ENCODE measurements at places on chromosomes 7 and 10.

- no peak for DNase-seq
Observed at GRCh38 chr10:114061789-114062188, 18.1 kb downstream of the ADRB1 start.

GRCh38 chr7:12211054-12211710 lies at the start of gene TMEM106B:
Gene TMEM106B (plus strand): TSS chr7:12211294. CDS start chr7:12214811, 3,517 bp downstream.
- peak; percentile 92 for DNase-seq

- DNase-seq = no peak
Observed at GRCh38 chr7:107012691-107013090, 31.8 kb upstream of the PRKAR2B start.

DNA sequence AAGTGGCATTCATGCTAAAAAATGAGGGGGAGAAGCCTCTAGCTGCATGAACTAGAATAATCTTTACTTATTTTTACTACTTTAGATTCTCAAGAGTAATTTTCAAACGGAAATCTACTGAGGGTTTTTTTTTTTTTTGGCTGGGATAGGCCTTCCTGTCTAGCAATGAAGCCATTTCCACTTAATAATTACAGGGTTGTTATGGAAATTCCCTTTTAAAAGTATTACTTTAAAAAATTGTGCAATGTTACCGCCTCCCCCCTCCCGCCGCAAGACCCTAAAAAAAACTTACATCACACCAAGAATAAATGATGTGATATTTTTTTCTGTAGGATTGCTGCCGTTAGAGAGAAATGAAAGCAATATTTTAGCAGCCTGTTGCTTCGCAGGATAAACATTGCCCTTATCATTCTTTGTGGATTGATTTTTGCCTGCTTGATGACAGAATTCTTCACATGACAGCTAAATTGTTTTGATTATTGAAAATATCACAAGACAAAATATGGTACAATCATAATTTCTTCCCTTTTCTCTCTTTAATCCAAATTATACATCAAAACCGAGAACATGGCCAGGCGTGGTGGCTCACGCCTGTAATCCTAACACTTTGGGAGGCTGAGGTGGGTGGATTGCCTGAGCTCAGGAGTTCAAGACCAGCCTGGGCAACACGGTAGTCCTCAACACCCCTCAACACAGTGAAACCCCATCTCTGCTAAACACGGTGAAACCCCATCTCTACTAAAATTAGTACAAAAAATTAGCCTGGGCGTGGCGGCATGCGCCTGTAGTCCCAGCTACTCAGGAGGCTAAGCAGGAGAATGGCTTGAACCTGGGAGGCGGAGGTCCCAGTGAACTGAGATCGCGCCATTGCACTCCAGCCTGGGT lies 32.8 kb downstream of the ARL4A start:
- DNase-seq = no peak

DNA sequence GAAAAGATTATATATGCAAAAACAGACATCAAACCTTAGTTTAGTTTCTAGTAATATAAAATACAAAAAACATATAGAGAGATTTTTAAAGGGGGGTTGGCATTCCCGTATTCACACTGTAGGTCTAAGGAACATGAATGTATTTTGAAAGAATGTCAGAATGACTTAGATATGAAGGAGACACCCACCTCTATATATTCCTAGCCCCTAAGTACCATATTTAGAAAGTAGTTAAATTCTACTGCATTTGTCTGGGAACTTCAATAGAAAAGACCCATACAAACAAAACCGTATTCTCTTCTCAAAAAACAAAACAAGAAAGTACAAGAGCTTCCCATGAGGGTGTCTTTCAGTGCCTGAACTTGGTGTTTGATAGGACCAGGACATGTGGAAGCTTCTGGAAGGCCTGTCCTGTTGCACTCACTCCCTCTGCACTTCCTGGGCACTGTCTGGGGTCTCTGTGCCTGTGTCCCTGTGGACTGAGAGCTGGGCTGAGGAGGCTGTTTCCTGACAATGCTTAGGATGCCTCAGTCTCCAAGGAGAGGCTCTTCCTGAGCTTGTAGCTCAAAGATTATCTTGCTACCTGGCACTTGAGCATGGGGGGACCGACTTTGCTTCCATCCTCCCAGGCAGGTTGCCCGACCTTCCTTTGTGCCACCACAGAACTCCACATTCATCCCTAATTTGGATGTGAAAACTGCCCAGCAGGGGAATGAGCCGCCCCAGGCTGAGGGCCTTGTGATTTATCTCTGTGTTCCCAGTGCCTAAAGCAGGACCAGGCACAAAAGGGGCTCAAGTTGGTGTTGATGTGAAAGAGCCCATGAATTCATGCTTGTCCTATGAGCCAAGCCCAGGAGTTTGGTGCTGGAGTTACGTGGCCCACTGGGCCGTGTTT lies 44.4 kb upstream of the KLF6 start:
- DNase-seq = no peak

- no peak for DNase-seq
Observed at GRCh38 chr10:131533846-131534526, 222.5 kb upstream of the TCERG1L start.

DNA sequence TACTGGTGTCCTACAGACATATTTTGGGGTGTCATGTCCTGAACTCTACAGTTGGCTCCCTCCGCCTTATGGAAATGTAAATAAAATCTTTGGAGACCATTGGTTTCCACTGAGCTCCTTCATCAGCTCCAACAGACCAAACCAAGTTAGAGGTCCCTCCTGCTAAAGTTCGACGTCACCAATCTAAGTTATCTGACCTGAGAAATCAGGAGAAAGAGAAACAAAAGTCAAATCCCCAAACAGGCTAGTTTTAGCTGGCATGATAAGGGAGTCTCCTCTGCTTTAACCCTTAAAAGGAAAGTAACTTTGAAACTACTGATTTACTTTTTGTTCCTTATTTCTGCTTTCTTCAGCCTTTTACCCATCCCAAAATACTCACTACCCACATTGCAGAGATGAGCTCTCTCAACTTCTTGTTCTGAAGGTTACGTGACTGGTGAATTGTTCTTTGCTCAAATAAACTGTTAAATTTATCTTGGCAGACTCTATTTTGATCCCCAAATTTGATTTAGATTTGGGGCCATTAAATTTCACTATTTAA lies 39.9 kb downstream of the AVL9 start:
- no peak for DNase-seq

DNA sequence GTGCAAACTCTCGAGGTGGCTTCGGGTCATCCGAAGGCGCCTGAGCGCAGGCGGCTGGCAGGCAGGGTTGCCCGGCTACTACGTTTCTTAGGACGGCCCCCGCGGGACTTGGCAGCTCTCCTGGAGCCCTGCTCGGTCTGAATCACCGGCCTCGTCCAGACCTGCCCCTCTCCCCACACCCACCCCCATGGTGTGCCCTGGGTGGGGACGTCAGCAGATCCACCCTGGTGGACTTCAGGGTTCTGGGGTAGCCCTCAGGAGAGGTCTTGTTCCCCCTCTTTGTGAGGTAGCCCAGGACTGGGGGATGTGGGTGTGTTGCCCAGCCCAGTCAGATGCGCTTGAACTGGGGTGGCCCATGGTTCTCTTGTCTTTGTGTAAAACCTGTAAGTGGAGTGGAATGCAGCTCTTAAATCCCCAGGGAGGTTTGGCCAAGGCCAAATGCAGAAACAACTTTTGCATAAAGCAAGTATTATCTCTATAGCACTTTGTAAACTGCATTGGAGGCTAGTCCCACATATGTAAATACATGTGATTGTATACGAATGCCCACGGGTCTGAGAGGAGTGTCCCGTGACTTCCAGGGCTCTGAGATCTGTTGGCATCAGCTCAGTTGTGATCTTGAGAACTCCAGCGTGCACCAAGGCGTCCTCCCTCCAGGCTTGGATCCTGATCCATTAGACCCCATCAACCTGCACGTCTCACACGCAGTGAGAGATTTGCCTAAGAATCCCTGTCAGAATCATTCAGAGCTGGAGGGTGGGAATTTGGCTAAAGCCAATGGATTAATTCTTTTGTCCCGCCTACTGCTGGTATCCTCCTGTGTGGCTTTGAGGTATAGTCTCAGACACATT lies 1.8 kb downstream of the PFKFB3 start:
- DNase-seq = no peak

DNA sequence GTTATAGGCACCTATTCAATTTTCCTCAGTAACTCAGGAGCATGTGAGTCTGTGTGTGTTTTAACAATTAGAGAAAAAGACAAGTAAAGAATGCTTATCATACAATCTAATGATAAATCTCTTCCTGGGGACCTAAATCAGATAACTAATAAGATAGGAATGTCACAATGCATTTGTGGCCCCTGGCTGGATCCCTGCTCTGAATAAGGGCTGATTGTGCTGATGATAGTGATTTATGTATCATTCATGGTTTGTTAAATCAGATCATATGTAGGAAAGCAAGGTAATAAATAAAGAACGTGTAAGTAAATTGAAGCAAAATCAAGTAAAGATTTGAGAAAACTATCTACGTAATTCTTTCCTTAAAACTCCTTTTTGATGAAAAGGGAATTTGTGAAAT lies 145.9 kb downstream of the C7orf25 start:
- DNase-seq = no peak

DNA sequence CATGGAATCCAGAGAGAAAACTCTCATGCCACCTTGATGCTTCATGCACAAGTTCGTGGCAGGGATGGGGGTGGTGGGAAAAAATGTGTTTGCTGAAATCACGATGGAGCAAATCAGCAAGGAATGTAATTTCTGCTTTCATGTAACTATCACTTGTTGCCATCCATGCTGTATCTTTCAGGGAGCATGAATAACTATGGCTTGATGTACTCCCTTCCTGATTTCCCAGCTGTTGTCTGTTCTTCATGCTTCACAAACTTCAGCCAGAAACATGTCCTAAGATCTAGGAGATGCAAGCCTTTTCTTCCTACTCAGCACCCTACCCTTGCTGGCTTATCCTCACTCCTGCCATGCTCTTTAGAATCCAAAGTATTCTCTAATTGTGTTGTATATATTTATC lies 64.0 kb downstream of the LRRC4 start:
- no peak for DNase-seq

- no peak for DNase-seq
Observed at GRCh38 chr7:5750031-5750653, 31.3 kb downstream of the RNF216 start.

DNA sequence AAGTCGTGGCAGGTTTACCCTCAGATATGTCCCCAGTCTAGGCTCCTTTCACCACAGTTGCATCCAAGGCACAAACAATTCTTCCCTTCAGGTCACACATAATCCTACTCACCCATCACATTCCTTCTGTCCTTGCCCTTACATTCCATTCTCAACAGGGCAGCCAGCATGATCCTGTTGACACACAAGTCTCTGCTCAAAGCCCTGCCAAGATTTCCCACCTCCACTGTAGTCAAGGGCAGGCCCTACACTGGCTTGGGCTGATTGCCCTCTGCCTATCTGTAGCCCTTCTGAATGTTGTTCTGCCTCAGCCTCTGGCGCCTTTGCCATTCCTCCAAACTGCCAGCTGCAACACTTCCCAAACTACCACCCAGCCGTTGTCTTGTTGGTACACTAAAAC lies 187.9 kb upstream of the AKR1E2 start:
- no peak for DNase-seq
